ENCODE measurements at places on chromosomes 7 and 10. TPM values are rescaled to one million over a fixed set of nuclear protein-coding genes. Genes with fewer than 3 reads are reported as not detected.

Gene MMD2
- total RNA-seq, result not detected

Gene AMPH
- total RNA-seq, result 3.6 TPM

Gene GPR15LG
- not detected for total RNA-seq

Gene AUTS2
- total RNA-seq, result 7.7 TPM

Gene RAB19
- not detected for total RNA-seq

Gene PLA2G12B
- total RNA-seq, result not detected

Gene DOCK4
- total RNA-seq, result 30.3 TPM

Gene RBAK
- 6.9 TPM for total RNA-seq

Gene UCMA
- total RNA-seq, result not detected

Gene DPP6
- total RNA-seq, result not detected

Gene FZD8
- 0.77 TPM for total RNA-seq

Gene CTAGE4
- total RNA-seq, result 0.17 TPM

Gene BTBD16
- not detected for total RNA-seq

Gene ZNF655
- total RNA-seq, result 70.1 TPM

Gene ADCY1
- 0.51 TPM for total RNA-seq

Gene DDX21
- total RNA-seq, result 52.4 TPM

Gene IL6
- total RNA-seq, result 22.1 TPM

Gene OPN4
- not detected for total RNA-seq

Gene RGS10
- 67.8 TPM for total RNA-seq

Gene CYP2C8
- 0.17 TPM for total RNA-seq

Gene ACHE
- under 0.01 TPM for total RNA-seq

Gene UPP1
- 9.0 TPM for total RNA-seq
